ENCODE measurements at places on chromosomes 16 and 17.
A peak's percentile ranks its signal among the peaks of the same experiment; 100 is the strongest.

DNA sequence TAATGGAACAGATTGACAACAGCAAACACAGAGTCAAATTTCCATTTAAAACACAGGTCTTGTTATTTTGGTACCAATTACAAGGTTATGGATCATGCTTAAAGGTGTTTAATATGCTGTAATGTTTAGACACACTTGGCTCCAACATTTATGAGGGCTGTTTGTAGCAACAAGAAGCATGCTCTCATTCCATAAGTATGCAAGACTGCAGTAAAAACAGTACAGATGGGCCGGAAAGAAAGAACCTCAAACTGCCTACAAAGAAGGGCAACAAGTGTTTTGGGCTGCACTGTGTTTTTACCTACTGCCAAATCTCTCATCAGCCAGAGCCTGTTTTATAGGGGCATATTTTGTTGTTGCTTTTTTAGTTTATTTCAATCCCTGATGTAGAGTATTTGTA lies 100.5 kb upstream of the HS3ST3A1 start:
- no peak for DNase-seq

GRCh38 chr17:31310260-31310659 lies 3.6 kb downstream of the EVI2B start:
- no peak for DNase-seq

DNA sequence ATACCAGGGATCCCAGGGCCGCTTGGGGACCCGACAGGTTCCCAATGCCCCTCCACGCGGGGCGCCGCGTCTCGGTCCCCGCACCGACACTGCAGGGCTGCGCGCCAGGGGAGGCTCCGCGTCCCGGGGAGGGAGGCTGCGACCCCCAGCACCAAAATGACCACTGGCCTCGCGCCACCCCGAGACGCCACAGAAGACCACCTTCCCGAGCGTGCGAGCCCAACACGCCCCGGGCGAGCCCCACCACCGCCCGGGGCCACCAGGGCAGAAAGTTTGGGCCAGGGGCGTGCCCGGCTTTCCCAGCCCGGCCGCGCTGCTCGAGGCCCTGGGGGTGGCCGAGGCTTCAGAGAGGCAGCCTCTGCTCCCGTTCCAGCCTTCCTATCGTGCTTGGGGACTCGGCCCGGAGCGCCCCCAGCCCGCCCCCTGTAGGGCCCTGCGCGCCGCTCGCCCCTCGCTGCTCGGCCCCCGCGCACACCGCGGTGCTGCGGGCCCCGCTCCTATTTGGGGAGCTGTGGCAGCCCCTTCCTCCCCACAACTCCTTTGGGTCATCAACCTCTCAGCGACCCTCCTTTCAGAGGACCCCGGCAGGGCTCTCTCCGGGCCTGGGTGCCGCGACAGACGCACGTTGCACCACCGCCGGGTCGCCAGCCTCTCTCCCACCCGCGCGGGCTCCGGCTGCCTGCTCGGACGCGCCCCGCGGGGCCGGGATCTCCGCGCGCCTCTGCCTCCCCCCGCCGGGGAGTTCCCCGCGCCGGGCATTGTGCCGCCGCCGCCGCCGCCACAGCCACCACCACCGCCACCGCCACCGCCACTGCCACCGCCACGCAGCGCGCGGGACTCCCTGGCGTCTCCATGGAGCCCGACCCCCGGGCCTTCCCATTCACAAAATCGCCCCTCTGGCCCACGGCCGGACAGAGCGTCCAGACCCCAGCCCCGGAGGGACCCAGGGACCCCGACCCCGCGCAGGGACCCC lies 892 bp downstream of the RBFOX3 start:
- no peak for DNase-seq

GRCh38 chr17:55654022-55654421 lies 68.6 kb downstream of the TMEM100 start:
- no peak for DNase-seq

GRCh38 chr17:72996791-72997190 lies 95.7 kb downstream of the SLC39A11 start:
- no peak for DNase-seq

- peak; percentile 52 for DNase-seq
These were observed 349.6 kb downstream of the KIF2B start for GRCh38 chr17:54172096-54172984.

DNA sequence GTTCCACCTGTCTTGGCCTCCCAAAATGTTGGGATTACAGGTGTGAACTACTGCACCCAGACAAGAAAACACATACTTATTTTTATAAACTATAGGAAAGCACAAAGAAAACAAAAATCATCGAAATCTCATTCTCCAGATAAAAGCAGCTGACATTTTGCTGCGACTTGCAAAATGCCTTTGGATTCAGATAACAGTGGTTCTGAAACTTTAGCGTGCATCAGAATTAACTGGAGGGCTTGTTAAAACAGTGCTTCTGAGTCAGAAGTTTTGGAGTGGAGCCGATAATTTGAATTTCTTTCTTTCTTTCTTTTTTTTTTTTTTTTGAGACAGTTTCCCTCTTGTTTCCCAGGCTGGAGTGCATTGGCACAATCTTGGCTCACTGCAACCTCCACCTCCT lies 17.7 kb upstream of the GJD3 start:
- DNase-seq = no peak

DNA sequence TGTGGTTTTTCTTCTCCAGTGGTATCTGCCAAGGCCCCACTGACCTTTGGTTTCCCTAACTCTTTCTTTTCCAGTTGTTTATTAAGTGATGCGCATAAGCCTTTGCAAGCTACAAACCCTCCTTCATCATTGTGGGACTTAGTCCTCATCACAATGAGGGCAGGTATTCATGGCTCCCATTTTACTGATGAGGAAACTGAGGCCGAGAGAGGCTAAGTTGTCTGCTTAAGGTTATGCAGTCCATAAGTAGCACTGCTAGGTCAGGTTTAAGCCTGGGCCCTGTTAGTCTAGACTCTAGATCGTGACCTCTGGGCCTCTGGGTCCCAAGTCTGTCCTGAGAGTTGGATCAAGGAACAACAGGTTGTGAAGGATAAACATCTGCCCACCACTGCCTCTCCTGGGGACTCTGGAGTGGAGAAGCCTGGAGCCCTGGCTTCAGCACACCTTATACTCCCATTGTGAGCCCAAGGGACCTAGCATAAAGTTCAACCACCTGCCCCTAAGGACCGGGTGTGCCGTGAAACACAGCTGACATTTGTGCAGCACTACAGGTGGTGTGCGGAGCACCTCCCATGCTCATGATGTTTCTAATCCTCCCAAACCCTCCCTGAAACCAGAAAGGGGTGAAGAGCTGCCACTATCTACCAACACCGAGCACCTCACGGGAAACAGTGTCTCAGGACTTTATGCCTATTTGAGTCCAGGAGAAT lies 5.2 kb upstream of the KCNH6 start:
- DNase-seq = no peak

GRCh38 chr17:2054512-2055291 lies at the start of gene HIC1:
TSS of gene HIC1 (plus strand) at chr17:2055103. CDS start at chr17:2056691, 1,588 bp downstream.
- peak; percentile 84 for DNase-seq

- DNase-seq = no peak
These were observed 2.8 kb upstream of the SHISA9 start for GRCh38 chr16:12898551-12898950.

- DNase-seq = no peak
These were observed 329.9 kb downstream of the KCNJ2 start for GRCh38 chr17:70499067-70499786.

GRCh38 chr16:50697881-50698767 lies 4.7 kb downstream of the NOD2 start:
- DNase-seq = peak; percentile 49

- no peak for DNase-seq
These were observed 6.2 kb upstream of the MEOX1 start for GRCh38 chr17:43667947-43668348.

DNA sequence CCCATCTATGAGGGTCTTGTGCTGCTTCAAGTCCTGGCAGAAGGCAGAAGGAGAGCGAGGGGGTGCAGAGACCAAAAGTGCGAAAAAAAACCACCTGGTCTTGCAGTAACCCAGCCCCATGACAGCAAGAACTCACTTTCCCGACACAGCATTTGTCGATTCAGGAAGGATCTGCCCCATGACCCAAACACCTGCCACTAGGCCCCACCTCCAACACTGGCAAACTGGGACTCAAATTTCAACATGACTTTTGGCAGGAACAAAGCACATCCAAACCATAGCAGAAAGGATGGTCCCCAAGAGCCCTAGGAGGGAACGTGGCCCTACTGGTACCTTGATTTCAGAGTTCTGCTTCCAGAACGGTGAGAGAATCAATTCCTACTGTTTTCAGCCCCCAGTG lies 34.7 kb upstream of the KLHDC4 start:
- DNase-seq = no peak

- DNase-seq = no peak
These were observed 53.8 kb upstream of the LYRM9 start for GRCh38 chr17:27947005-27947406.

- no peak for DNase-seq
These were observed 93.9 kb upstream of the WSCD1 start for GRCh38 chr17:5976251-5976650.

DNA sequence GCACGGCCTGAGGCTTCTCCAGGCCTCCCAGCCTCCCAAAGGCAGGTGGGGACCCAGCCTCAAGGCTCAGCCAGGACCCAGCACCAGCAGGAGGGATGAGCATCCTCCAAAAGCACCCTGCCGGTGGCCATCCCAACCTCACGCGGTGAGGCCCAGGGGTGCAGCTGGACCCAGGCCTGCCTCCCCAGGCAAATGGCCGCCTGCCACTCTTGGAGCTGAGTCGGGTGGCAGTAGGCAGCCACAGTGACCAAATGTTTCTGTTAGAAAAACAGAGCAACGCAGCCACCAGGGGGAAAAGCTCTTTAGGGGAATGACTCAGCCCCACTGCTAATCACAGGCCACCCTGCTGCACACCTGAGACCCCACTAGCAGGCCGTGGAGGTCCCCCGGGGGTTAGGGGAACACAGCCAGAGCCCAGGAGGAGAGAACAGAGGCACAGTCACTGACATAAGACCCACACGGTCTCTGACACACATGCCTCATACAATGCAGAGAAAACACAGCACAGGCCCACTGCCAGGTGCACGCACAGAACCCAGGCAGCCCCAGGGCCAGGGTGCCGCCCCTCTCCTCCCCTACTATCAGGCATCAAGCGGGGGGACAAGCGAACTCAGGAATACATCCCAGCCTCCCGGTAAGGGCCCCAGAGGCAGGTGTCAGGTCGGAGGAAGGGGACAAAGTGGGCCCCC lies 12.4 kb downstream of the BCAR1 start:
- no peak for DNase-seq
